ENCODE measurements at places on chromosomes 7 and 10.

DNA sequence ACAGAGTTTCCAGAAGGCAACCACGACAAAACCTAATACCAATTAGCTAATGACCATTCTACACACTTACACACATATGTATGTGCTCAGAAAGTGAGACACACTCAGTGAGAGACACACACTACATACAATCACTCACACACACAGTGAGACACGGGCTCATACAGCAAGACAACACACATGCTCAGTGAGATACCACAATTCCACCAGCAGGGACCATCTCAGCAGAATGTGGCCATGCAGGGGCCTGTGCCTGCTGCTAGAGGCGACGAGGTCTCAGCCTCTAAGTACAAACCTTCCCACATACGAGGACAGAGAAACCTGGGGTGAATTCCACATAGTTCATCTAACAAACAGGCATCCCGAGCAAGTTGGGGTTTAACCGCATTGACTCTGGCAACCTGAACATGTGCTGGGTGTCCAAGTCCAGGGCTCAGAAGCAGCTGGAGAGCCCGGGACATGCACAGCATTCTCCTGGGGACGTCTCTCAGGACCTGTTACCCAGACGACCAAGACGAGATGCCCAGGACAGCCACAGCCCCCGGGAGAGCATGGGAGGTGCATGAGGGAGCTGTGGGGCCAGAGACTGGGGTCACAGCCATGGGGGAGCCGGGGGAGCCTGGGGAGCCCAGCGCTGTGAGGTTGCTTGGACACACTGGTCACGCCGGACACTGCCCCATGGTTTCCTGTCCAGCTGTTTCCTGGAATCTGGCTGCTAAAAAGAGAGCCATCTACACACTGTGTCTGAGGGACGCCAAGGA is 523.6 kb downstream of the PTPRN2 start:
- no peak for DNase-seq

GRCh38 chr10:99530108-99531025 is 2.4 kb upstream of the NKX2-3 start:
- no peak for DNase-seq

GRCh38 chr10:69731184-69731583 is 70.5 kb upstream of the COL13A1 start:
- DNase-seq = no peak

GRCh38 chr10:665579-666091 is 23.8 kb downstream of the DIP2C start:
- DNase-seq = no peak

DNA sequence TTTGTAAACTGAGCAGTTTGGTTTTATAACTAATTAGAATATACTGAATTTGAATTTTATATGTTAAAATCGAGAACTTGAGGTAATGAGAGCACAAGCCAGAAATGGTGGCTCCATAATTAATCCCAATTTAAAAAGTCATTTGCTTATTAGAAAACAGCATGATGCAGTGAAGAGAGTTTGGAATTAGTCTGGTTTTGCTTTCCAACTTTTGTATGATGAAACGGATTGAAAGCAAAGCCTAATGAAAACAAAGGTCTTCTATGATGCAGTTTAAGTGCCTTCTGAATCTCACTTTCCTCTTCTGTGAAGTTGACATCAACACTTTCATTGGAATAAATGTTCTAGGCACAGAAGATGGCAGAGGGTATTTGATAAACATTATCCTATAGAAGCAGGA is 89.4 kb downstream of the SORCS1 start:
- DNase-seq = no peak

- peak; percentile 53 for DNase-seq
Observed at GRCh38 chr10:86017841-86018734, 348.5 kb downstream of the GRID1 start.

Measured in putamen (tissue), 1 donor.